ENCODE measurements at places on chromosomes 12 and 14. TPM values are rescaled to one million over a fixed set of nuclear protein-coding genes. Genes with fewer than 3 reads are reported as not detected.

Gene NFKBIA
- total RNA-seq = 142 TPM

Gene CACNA1C
- not detected for total RNA-seq

Gene ERBB3
- total RNA-seq = 6.2 TPM

Gene IFT81
- 8.5 TPM for total RNA-seq

Gene DCP1B
- total RNA-seq = 12.7 TPM

Data from hair follicular keratinocyte (primary cell).